ENCODE measurements at places on chromosomes 6 and 20. TPM values are rescaled to one million over a fixed set of nuclear protein-coding genes. Genes with fewer than 3 reads are reported as not detected.

GRCh38 chr6:78538002-78538401 lies 329.3 kb upstream of the IRAK1BP1 start:
- DNase-seq = no peak
- H3K4me1 ChIP-seq = no peaks in the 10 kb centered on the region
- no peaks in the 10 kb centered on the region for H3K27me3 ChIP-seq
- peaks cover 3% of the 10 kb centered on the region for H3K36me3 ChIP-seq
- no peak overlapping the region for H3K4me3 ChIP-seq
- H3K27ac ChIP-seq = no peak overlapping the region

GRCh38 chr6:116393430-116393829 lies 22.7 kb downstream of the DSE start:
- no peaks in the 10 kb centered on the region for H3K36me3 ChIP-seq
- no peak overlapping the region for H3K4me3 ChIP-seq
- DNase-seq = no peak
- no peaks in the 10 kb centered on the region for H3K27me3 ChIP-seq
- H3K27ac ChIP-seq = no peak overlapping the region
- H3K4me1 ChIP-seq = peaks cover 42% of the 10 kb centered on the region

The ULBP2 gene
- 5.0 TPM for polyA plus RNA-seq

DNA sequence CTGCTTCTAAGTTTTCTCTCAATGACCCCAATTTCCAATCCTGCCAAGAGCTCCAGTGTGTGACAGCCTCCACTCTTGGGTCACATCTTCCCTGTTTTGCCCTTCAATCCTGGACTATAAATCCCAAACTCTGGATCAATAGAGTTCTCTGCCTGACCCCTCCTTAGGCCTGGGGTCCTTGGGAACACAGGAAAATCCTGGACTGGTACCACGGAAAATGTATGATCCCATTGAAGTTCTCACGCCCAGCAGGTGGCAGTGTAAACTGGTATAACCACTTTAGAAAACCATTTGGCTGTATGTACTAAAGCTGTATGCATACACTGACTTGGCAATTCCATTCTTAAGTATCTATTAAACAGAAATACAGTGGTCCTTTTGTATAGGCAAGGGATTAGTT lies 98.0 kb downstream of the SNAP25 start:
- H3K27ac ChIP-seq = no peak overlapping the region
- no peaks in the 10 kb centered on the region for H3K27me3 ChIP-seq
- no peak for DNase-seq
- H3K4me3 ChIP-seq = no peak overlapping the region
- no peaks in the 10 kb centered on the region for H3K36me3 ChIP-seq
- H3K4me1 ChIP-seq = peaks cover 4% of the 10 kb centered on the region

The CGA gene
- polyA plus RNA-seq = 0.18 TPM

The CNBD2 gene
- polyA plus RNA-seq = 6.6 TPM

DNA sequence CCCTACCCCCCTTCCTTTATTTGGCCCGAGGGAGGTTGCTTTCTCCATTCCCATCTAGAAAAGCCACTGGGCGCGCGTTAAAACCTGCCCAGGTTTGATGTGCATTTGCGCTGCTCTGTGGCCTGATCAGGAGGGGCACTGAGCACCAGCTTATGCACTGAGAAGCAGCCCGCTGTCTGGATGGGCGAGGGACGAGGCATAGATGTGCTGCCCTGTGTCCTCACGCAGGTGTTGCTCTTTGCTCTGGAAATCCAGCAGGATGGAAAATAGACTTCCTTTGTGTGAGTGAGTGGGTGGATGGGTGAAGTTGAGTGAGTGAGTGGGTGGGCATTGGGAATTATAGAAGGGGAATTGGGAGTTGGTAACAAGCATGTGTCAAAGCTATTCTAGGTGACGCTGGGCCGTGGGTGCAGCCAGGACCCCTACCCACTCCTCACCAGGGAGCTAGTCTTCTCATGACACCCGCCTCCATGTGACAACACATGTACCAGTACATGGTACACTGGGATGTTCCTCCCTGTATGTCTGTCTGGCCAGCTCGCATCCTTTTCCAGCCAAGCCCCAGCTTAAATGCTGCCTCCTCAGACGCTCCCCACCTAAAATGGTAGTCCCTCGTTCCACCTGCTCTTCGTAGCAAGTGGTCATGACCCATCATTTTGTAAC lies 162.6 kb downstream of the DTNBP1 start:
- H3K27ac ChIP-seq = no peak overlapping the region
- peaks cover 16% of the 10 kb centered on the region for H3K4me1 ChIP-seq
- H3K36me3 ChIP-seq = no peaks in the 10 kb centered on the region
- no peak for DNase-seq
- no peak overlapping the region for H3K4me3 ChIP-seq
- H3K27me3 ChIP-seq = no peaks in the 10 kb centered on the region

GRCh38 chr6:73985891-73986290 lies 289.9 kb downstream of the CD109 start:
- H3K4me1 ChIP-seq = no peaks in the 10 kb centered on the region
- no peaks in the 10 kb centered on the region for H3K36me3 ChIP-seq
- no peaks in the 10 kb centered on the region for H3K27me3 ChIP-seq
- no peak overlapping the region for H3K4me3 ChIP-seq
- H3K27ac ChIP-seq = no peak overlapping the region
- no peak for DNase-seq

DNA sequence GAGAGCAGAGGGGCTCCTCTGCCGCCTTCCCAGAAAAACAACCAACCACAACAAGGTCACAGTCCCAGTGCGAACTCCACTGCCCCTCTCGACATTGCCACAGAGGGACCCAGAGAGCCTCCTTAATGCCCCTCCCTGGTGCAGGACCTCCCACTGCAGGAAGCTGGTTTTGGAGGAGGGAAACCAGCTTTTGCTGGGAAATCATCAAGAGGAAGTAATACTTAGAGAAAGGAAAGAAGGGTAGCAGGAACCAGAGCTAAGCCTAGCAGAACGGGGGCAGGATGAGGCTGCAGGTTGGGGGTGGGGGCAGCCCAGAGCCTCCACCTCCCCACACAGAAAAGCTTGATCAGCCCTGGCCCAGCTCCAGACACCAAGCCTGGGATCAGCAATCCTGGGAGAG lies 37.7 kb upstream of the SIRPA start:
- peaks cover 6% of the 10 kb centered on the region for H3K4me1 ChIP-seq
- H3K36me3 ChIP-seq = no peaks in the 10 kb centered on the region
- no peak overlapping the region for H3K4me3 ChIP-seq
- DNase-seq = no peak
- H3K27me3 ChIP-seq = no peaks in the 10 kb centered on the region
